GM10248 (cell line): ENCODE measurements at places on chromosomes 13 and 19.
A peak's percentile ranks its signal among the peaks of the same experiment; 100 is the strongest.

DNA sequence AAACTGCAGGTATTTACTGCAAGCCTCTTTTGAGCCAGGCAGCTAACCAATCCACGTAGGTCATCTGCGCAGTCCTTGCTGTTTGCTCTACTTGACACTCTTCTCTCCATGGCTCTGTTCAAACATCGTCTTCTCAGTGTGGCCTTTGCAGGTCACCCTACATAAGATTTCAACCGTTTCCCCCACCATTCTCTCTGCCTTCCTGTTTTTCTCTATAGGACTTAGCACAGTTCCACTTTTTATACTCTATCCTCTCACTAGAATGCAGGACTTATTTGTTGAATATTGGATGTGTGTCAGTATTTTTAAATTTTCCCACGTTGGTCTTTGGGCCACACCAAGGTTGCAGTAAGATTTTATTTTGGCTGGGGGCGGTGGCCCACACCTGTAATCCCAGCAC, 1.7 kb upstream of the FBXW9 start:
- DNase-seq, result no peak

DNA sequence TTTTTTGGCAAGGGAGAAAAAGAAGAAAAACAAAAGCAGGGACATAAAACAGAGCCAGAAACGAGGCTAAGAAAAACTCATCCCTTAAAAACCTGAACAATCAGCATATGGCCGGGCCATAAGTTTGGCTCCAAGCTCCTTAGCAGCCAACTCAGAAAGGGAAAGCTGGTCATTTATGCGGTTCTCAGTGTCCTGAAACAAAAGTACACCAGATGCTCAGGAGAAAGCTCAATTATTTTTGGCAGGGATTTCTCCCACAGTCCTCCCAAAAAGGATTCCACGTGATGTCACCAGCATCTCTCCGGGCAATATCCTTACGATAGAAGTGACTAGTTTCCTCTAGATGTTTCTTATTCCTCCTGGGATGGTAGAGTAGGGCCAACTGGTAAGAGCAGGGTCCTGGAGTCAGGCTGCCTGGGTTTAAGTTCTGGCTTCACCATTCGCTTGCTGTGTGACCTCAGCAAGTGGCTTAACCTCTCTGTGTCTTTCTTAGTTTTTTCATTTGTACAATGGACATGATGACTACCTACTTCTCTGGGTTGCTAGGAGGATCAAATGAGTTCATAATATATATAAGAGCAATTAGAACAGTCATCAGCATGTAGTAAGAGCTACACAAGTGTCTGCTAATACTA, 34.0 kb downstream of the PIN1 start:
- DNase-seq, result no peak

DNA sequence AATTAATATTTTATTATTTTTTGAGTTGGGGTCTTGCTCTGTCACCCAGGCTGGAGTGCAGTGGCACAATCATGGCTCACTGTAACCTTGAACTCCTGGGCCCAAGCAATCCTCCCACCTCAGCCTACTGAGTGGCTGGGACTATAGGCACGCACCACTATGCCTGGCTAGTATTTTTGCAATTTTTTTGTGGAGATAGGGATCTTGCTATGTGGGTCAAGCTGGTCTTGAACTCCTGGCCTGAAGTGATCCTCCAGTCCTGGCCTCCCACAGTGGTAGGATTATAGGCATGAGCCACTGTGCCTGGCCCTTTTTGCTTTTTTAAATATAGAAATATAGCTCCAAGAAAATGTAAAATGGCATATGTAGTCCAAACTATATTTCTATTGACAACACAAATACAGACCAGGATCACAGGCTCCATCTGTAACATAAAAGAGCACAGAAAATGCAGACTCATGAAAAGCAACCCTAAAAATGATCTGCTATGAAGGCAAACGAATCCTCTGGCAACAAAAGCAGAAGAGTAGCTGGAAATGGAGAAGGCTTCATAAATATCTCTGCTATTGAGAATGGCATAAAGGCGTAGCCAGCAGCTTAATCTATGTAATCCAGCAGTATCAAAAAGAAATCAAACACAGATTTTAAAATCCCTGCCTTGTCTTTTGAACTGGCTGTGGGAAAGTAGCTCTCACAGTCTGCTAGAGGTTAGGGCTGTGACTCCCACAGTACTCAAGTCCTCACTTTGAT, 200.6 kb downstream of the LHFPL6 start:
- DNase-seq, result no peak

- peak; percentile 70 for DNase-seq
Measured at GRCh38 chr13:40589285-40590109, 76.9 kb downstream of the FOXO1 start.

- DNase-seq, result no peak
Measured at GRCh38 chr13:97192166-97192565, 30.0 kb upstream of the MBNL2 start.

DNA sequence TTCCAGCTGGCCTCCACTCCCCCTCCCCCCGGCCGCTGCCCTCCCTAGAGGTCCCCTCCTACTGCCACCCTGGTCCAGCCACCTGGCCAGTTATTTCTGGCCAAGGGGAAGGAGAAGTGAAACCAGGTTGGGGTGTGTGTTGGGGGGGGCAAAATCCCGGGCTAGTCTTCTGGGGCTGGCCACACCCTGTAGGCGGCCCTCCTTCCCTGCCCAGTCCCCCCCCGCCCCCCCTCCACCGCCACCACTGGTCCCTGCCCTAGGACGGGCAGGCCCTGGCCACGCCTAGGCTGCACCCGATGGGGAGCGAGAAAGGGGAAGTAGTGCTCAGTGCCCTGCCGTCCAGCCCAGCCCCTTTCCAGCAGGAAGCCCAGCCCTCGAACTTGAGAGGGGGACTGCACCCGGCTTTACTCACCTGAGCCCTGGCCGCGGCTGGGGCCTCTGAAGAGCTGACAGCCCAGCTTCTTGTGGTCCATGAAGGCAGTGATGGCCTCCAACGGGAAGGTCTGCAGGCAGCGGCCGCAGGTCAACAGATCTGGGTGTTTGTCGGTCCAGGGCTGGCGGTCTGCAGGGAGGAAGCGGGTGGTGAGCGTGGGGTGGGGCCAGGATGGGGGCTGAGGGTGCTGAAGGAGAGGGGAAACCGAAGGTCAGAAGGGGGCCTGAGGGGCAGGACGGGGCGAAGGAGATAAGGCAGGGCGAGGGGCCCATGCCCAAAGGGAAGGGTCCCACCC, 813 bp downstream of the ZNF296 start:
- peak; percentile 96 for DNase-seq

DNA sequence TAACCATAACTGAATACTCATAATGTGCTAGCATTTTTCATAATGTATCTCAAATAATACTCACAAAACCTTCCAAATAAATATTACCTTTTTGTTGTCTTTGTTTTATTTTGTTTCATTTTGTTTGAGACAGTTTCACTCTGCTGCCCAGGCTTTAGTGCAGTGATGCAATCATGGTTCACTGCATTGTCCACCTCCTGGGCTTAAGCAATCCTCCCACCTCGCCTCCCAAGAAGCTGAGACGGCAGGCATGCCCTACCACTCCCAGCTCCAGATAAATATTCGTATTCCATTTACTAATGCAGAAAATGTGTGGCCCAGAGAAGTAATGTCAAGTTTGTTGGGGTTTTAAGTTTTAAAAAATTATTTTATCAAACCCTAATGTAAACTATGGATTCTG, 739.1 kb downstream of the GPC5 start:
- no peak for DNase-seq

DNA sequence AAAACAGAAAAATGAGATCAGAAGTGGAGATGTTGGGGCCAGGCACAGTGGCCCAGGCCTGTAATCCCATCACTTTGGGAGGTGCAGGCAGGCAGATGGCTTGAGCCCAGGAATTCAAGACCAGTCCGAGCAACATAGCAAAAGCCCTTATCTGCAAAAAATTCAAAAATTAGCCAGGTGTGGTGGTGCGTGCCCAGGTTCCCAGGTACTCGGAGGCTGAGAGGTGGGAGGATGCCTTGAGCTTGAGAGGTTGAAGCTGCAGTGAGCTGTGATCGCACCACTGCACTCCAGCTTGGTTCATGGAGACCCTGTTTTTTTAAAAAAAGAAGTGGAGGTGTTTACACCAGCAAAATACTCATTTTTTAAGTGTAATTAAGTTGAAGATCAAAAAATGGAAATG, 6.6 kb upstream of the ZFP36 start:
- DNase-seq, result no peak

GRCh38 chr13:113883314-113883811, 19.5 kb upstream of the GAS6 start:
- no peak for DNase-seq
